ENCODE measurements at places on chromosomes 3 and 15.

DNA sequence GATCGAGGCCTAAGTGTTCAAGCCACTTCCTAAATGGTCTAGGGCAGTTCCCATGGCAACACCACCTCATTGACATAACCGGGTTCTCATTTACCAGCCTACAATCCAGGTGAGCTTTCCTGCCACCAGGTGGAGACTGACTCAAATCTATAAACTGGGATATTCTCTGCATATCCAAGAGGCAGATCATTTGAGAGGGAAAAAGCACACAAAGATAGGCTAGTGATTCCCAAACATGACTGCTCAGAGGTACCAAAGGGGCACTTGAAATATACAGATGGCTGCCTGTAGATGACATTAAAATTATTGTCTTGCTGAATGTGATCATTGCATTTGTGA lies 141.3 kb upstream of the PROK2 start:
- no peak for DNase-seq

GRCh38 chr3:143139762-143140161 lies 20.2 kb downstream of the CHST2 start:
- DNase-seq, result no peak

DNA sequence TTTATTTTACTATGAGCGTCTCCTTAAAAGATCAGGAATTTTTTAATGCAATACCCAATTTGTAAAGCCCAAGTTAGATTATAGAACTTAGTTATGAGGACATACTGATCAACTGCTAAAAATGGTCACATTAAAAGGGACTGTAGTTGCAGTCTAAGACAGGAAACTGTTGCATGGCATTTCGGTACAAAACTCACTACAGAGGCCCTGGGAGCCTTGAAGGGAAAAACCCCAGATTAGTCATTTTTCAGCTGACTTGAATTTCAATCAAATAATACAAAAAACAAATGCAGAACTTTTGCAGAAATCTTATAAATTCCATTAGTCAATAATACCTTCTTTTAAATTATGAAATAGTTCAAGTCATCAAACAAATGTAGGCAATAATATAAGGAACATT lies 6.9 kb upstream of the PTX3 start:
- no peak for DNase-seq

DNA sequence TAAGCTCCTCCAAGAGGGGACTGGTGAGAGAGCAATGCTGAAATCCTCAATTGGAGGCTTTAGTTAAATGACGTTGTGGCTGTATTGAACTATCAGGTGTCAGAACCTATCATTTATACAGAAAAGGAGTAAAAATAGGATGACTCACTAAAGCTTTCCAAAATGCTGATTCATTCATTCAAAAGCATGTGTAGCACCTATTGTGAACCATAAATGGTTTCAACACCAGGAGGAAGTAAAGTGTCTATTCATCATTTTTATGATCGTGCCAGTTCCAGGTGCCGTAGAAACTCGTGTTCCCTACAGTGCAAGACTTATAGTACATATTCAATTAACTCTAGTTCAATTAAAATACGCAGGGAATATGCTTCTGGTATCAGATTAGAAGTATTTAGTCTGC lies 66.5 kb upstream of the ARRDC4 start:
- DNase-seq, result no peak

GRCh38 chr3:47523310-47524073 lies 10.0 kb upstream of the ELP6 start:
- no peak for DNase-seq

DNA sequence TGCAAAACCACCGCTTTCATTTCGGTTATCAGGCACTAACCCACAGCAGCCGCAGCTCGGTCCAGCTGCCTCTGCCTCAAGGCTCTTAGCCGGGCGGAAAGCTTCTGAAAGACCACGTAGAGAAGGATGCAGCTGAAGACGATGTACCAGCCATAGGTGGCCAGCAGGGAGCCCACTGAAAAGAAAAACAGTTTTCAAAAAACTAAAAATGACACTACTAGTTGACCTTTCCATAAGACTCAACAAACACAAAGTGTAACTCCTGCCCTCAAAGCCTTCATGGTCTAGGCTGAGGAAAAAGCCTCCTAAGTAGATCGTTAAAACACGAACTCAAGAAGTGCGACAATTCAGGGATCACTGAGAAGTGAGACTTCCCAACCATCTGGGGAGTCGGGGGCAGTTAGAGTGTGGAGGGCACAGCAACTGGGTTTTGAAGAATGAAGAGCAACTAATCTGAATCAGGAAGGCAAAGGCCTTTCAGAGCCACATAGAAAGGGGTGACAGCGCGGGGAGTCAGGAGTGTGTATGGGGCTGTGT lies 716 bp downstream of the SELENOS start:
- DNase-seq, result no peak

DNA sequence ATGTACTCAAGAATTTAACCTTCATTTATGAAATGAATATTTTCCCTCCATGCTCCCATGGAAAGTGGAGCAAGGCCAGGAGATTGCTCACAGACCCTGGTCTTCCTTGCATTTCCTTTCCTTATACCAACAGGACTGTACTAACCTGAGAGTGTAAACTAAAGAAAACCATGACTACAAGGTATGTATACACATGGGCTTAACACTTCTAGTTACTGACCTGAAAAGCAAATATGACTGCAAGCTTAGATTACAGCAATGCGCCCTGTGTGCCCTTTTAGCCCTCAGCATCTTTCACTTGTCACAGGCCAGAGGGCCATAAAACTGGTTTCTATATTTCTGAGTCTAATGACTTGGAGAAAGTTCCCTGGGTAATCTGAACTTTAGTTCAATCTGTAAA lies 52.1 kb downstream of the NEK10 start:
- DNase-seq, result no peak

GRCh38 chr15:74543583-74543982 lies 2.6 kb downstream of the ARID3B start:
- DNase-seq, result no peak

GRCh38 chr15:94703596-94703995 lies 472.2 kb downstream of the MCTP2 start:
- DNase-seq, result no peak

All from GM12878 (cell line).